ENCODE measurements at places on chromosomes 5 and 9.

GRCh38 chr9:8799615-8800014, 1000.0 kb upstream of the DMAC1 start:
- no peak for DNase-seq

DNA sequence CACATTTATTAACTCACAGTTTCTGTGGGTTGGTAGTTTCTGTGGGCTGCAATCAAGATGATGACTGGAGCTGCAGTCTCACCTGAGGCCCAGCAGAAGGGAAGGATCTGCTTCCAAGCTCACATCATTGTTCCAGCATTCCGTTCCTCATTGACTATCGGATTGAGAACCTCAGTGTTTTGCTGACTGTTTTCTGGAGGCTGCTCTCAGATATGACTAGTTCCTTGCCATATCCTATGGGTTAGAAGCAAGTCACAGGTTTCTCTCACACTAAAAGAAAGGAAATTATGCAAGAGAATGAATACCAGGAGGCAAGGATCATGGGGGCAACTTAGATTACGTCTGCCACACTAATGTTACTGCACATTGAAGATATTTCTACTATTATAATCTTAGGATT, 6.3 kb upstream of the ERAP1 start:
- DNase-seq, result no peak

DNA sequence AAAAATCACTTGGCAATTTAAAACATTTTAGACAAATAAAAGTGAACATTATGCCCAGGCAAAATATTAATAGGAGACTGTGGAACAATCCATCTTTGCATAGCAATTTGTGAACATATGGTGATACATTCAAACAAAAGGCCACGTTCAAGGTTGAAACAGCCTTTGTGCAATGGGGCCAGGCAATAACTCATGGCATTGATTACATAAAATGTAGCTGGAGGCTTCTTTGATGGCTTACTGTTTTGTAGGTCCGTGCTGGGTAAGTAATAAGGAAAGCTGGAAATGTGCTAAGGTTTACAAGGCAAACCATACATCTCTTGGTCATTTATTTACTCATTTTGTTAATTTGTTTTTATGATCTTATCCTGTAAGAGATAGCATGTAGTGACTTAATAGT, 651.8 kb downstream of the KCTD16 start:
- DNase-seq, result no peak

DNA sequence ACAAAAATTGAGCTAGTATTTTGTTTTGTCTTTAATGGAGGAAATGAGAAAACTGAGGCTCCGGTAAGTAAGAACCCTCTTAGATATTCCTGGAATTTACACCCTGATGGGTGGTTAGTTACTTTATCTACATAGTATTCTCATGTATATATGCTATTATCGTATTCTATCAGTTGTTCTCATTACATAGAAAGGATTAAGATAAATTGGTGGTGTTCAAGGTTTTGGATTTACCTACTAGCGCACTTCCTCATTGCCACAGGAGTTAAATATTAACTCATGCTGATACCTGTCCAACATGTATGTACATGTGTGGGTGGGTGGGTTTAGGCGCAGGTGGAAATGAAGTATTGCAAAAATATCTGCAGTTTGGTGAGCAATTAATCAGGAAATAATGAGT, 61.1 kb upstream of the IFNE start:
- DNase-seq, result no peak

GRCh38 chr5:151587796-151588555, 3.2 kb downstream of the FAT2 start:
- no peak for DNase-seq

DNA sequence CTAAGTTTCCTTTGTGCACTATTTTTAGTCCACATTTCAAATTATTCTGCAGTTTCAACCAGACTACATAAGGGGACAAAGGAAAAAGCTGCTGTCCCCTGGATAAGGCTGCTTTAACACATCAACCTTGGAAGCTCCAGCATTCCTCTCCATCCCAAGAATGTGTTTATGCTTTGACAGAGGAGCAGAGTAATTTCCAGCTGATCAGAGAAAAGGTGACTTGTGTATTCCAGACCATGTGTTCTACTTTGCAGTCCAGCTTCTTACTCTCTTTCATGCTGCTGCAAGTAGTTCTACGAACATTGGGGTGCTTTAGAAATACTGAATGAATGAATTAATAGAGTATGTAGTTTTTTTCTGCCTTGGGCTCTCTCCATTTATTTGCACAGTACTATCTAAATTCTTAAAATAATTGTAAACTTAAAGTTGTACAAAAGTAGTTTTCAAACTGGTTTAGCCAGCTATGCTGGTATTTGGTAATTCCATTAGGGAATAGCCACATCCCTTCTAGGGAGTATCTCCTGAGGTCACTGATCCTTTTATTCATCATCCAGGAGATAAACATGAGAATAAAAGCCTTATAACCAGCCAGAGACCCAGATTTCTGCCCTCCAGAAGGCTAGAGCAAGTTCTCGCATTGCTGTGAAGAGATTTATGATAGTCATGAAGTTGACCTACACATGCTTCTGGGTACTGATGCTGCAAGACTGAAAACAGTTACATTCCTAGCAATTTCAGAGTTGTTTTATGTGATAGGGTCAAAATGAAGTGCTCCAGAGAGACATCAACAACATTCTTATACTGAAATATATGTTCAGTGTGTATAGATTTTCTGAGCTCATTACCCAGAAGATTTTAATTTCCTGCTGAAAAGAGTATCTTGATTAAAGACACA, 215.2 kb downstream of the COMMD10 start:
- no peak for DNase-seq

DNA sequence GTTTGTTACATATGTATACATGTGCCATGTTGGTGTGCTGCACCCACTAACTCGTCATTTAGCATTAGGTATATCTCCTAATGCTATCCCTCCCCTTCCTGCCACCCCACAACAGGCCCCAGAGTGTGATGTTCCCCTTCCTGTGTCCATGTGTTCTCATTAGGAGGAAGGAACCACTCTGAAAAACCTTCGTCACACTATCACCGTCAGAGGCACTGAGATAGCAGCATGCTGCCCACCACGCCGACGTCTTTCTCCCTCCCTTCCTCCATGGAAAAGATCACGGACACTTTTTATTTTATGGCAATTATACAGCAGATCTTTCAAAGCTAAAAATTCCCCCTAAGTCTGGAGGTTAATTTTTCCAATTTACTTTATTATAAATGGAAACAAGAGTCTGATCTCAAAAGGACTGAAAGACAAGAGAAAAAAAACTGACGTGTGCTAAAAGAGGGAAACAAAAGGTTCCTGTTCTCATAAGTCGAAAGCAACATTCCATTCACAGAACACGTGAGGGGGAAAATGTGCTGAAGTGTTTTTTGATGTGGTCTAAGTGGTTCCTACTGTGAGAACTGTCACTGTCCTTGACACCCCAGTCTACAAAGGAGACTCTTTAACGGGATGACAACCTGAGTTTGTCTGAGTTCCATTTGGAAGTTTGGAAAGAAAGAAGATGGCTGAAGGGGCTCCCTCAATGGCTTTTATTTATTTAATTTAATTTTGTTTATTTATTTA, 339.7 kb upstream of the IRX2 start:
- no peak for DNase-seq

DNA sequence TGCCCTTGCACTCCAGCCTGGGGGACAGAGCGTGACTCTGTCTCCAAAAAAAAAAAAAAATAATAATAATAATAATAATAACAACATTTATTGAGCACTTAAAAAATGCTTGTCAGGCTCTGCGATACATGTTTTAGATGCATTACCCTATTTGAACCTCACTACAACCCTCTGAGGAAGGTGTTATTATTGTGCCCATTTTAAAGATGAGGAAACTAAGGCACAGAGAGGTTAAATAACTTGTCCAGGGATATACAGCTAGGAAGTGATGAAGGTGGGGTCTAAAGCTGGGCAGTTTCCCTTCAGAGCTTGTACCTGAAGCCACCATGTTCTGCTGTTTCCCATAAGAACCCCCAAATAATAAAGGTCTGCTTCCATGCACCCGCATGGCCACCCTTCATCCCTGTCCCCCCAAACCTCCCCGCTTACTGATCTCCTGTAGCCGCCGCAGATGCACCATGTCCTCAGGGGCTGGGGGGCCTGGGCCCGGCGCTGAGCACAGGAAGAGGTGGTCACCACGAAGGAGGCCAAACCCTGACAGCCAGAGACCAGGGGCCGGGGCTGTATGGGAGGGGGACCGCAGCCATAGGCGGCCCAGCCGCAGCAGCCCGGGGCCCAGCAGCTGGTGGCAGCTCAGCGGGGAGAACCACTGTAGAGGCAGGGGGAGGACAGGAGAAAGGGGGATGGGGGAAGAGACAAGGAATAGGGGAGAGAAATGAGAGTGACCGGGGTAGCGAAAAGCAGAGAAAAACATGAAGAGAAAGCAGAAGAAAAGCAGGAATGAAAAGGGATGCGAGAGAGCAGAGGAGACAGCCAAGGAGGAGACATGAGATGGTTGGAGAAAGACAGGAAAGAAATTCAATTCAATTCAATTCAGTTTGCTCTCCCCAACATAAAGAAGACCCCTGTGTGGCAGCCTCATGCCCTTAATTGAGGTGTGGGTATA, 15.1 kb upstream of the FCHSD1 start:
- no peak for DNase-seq

DNA sequence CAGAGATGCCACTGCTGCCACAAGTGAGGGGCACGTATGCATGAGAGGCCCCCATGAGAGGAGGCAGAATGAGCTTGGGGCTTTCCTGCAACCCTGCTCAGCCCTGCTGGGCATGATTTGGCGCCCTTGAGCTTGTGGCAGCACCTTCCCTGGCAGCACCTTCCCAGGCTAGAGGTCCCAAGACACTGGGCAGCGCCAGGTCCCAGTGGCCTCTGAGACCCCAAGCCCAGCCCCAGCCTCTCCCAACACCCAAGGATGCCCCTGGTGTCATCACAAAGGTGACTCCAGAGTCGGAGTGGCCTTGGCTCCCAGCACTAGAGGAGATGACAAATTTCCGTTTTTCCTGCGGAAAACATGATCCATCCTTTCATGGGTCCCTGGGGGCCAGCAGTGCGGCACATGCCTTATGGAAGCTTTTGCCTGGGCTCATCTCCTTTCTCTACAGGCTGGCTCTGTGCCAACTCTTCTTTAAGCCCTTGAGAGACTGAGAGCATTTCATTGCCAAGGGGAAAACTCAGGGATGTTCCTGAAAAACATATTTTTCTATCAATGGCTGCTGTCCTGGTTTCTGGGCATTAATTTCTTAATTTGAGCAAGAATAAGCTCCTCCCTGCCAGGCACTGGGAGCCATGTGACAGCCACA, 77.1 kb upstream of the ADAMTS2 start:
- DNase-seq, result no peak

DNA sequence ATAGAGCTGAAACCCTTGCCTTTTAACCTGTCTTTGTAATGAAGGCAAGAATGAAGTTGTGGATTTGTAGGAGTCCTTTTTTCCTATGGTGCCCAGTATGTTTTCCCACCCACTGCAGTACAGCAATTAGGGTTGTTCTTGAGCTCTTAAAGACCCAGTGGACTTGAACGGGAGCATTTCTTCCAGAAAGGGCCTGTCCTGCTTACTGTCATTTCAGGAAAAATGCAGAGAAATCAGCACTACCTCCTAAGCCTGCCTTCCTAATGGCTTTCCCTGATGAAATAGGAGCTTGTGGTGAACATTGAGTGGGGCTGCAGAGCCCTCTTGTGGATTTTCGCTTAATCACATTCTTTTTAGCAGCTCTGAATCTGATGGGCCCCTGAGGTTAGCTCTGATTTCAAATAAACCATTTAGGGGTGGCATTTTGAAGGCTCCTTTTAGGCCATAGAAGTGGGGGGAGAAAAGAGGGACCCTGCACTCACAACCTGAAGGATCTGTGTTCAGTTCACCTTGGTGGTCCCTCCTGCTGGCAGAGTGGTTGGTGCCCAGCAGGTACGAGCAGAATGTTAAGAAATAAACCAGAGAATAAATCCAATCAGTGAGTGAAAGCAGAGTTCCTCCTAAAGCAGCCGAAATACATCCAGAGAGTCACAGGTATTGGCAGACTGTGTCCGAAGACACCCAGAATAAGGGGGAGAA, 188.0 kb upstream of the KLF9 start:
- peak; percentile 17 for DNase-seq

GRCh38 chr9:92965061-92965758, 17.9 kb downstream of the FGD3 start:
- DNase-seq, result no peak

- DNase-seq, result no peak
Observed at GRCh38 chr5:42561656-42562055, 138.4 kb downstream of the GHR start.

GRCh38 chr9:78031893-78032729, 500 bp upstream of the GNAQ start:
- peak; percentile 44 for DNase-seq

GRCh38 chr5:140311011-140311467, 8.1 kb upstream of the PFDN1 start:
- DNase-seq, result no peak

DNA sequence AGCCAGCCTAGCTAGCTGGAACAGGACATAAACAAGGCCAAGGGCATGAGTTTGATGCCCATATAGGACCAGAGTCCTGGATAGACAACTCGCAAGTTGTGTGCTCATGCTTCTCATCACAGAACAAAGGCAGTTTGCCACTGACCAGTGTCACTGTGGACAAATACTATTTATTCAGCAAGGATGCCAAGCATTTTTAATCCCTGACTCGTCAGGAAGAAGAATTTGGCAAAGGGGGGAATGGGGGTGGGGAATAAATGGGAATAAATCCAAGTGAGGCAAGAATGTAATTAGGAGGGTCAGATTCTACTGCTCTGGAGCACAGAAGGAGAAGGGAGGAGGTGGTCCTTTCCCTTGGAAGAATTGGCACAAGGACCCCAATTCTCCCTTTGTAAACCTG, 46.8 kb upstream of the ANKRD55 start:
- no peak for DNase-seq

DNA sequence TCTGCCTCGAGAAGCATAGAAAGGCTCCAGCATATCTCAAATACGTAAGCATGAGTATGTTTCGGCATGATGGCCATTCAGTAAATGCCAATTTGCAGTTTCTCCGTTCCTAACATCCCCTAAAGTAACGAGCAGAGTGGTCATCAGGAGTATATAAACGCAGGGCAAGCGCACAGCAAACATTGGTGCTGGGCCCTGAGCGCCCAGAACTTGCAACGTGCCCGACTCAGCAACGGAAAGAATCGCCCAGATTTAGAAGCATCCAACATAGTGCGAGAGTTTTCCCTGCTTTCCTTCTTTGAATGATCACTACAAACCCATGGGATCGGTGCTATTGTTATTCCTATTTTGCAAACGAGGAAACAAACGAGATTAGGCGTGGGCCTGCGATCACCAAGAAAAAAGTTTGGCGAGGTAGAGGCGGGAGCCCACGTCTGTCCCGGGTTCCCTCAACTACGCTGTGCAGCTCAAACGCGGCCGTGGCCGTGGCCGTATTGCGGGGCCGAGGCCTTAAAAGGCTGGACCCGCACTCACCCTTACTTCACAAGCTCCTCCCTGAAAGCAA, 505 bp downstream of the RPS14 start:
- DNase-seq, result no peak

DNA sequence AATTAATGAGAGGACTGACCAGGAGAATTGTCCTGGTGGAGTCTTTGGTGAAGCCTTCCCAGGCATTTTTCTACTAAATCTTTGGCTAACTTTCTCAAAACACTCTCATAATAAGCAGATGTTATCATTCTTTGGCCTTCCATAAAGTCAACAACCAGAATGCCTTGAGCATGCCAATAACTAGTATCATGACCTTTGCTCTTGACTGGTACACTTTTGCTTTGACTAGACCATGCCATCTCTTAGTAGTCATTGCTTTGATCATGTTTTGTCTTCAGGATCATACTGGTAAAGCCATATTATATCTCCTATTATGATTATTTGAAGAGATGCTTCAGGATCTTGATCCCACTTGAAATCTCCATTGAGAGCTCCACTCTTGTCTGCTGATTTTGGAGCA, 506.9 kb downstream of the ELAVL2 start:
- DNase-seq, result no peak

- DNase-seq, result no peak
Observed at GRCh38 chr9:111451570-111451969, 32.6 kb downstream of the ECPAS start.
